Stimulated activated CD4-positive, alpha-beta T cell treated with anti-CD3 and anti-CD28 coated beads, TNF-alpha, amount 100 ng/mL, for 4 hours (primary cell): ENCODE measurements at places on chromosomes 11 and 22.

DNA sequence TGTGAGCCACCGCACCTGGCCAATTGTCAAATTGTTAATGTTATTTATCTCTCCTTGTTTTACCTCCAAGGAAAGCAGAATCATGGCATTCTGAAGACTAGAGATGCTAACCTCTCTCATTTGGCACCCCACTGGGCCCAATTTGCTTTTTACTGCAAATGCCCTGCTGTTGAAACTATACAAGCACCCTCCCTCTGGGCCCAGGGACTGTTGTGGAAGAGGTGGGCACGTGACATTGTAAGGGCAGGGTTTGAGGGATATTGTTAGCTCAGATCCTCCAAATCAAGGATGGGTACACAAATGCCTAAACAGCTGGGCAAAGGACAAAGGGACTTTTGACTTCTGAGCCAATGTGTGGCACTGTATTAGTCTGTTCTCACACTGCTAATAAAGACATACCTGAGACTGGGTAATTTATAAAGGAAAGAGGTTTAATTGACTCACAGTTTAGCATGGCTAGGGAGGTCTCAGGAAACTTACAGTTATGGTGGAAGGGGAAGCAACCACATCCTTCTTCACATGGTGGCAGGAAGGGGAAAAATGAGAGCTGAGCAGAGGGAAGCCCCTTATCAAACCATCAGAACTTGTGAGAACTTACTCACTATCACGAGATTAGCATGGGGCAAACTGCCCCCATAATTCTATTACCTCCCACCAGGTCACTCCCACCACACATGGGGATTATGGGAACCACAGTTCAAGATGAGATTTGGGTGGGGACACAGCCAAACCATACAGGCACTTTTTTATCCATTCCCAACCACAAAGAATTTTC, 6.5 kb upstream of the ALDH3B2 start:
- no peak for DNase-seq

DNA sequence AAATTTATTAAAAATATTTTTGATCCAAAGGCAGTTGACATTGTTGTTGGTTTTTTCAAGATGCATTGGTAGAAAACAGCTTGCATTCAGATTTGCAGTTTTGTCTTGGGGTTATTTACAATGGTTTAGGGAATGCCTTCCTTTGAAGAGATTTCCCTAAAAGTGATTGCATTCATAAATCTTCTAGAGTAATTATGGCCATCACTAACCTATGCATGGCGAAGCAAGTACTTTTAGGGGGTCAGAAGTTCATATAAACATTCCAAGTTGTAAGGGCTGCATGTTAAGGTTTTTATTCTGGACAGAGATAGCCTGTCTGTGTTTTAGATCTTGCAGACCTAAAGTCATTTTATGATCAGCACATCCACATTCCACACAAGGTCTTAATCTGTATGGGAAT, 53.5 kb downstream of the PPFIBP2 start:
- DNase-seq, result no peak

- DNase-seq, result no peak
These were observed 78.6 kb upstream of the APOA1 start for GRCh38 chr11:116916052-116916451.

GRCh38 chr11:9799886-9800285, 136.0 kb downstream of the SWAP70 start:
- no peak for DNase-seq

DNA sequence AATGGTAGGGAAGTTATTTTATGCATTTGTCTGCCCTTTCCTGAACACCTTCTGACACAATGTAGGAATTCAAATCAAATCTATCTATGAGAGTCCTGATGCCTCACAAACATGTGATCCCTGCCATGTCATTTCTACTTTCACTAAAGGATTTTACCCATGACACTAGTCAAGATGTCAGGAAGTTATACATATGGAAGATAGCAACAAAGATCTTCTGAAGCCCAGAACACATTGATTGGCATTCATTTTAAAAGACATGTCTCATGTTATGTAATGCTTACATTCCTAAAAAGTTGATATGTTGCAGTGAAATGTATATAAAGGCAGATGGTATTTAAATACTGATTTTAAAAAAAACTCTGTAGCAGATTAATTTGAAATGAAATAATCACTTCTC, 61.5 kb downstream of the FAM76B start:
- no peak for DNase-seq

- no peak for DNase-seq
These were observed 67.2 kb downstream of the PPP2R1B start for GRCh38 chr11:111698852-111699559.

DNA sequence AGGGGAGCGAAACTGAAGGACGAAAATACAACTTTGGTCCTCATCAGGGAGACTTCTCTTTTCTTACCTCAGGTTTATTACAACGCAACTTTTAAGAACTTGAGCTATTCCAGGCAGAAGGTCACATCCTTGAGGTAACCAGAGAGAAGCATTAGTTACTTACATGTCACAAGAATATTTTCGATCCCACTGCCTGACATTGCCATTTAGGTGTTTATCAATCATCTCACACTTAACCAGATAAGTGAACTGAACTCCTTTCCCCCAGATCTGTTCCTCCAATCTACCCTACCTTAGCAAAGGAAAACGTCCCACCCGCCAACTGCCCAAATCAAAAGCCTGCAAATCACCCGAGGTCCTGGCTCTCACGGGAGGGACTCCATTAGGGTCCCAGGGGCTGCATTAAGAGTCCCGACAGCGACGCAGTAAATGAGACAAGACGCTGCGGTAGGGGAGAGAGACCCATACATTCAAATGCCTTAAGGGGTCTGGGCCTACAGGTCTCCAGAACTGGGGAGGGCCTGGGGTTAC, 734 bp downstream of the ZNF280B start:
- no peak for DNase-seq

DNA sequence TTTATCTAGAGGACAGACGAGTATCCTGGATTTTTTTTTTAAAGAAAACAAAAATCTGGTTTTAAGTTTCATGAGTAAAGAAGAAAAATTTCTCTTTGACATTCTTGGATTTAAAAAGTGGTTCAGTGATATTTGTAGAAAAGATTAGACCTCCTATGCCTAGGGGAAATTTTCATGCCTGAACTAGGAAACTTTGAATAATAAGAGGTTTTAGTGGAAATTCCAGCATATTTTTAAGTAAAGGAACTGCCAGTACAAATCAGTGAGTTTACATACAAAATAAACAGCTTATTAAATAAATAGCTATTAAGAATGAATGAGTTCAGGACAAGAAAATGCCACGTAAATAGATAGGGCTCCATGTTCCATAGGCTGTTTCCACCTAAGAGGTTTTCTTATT, 17.5 kb downstream of the JAM3 start:
- no peak for DNase-seq

DNA sequence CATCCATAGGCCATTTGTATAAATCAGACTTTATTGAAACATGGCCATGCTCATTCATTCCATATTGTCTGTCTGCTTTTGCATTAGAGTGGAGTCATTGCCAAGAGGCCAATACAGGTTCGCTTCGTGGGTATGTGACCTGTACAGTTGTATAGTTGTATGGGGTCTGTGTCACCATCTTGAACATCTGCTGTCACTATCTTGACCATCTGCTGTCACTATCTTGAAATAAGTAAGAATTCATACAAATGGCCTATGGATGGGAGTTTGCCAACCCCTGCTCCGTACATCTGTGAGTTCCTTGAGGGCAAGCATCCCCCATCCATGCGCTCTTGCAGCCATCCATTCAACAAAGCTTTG, 44.4 kb upstream of the ANO1 start:
- no peak for DNase-seq

DNA sequence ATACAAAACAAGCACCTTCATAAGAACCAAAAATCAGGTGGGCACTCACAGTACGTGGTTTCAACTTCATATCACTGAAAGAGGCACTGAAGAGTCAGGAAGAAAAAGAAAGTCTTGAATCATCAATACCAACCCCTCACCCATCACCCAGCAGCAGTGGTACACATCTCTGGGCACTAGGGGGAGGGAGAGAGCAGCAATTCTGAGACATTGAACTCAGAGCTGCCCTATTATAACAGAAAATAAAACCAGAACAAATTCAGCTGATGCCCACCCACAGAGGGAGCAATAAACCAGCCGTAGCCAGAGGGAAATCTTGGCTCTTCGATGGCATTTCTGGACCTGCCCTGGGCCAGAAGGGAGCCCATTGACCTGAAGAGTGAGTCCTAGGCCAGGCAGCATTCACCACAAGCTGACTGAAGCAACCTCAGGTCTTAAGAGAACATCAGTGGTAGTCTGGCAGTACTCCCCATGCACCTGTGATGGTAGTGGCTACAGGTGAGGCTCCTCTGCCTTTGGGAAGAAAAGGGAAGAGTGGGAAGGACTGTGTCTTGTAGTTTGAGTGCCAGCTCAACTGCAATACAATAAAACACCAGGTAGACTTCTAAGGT, 42.2 kb upstream of the FAM181B start:
- no peak for DNase-seq

DNA sequence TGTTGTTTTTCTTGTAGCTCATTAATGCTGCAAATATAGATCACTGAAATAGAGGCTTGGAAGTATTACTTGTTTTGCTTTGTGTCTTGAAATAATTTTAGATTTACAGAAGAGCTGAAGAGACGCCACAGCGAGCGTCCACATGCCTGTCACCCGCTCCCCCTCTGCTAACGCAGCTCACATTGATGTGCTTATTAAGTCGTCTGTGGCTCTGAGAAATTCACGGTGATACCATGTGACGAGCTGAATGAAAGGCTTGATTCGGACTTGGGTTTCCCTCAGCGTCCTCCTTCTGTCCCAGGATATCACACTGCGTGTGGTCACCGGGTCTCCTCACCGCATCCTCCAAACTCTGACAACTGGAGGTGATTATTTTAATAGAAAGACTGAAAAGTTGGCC, 365.4 kb downstream of the BRD1 start:
- DNase-seq, result no peak

DNA sequence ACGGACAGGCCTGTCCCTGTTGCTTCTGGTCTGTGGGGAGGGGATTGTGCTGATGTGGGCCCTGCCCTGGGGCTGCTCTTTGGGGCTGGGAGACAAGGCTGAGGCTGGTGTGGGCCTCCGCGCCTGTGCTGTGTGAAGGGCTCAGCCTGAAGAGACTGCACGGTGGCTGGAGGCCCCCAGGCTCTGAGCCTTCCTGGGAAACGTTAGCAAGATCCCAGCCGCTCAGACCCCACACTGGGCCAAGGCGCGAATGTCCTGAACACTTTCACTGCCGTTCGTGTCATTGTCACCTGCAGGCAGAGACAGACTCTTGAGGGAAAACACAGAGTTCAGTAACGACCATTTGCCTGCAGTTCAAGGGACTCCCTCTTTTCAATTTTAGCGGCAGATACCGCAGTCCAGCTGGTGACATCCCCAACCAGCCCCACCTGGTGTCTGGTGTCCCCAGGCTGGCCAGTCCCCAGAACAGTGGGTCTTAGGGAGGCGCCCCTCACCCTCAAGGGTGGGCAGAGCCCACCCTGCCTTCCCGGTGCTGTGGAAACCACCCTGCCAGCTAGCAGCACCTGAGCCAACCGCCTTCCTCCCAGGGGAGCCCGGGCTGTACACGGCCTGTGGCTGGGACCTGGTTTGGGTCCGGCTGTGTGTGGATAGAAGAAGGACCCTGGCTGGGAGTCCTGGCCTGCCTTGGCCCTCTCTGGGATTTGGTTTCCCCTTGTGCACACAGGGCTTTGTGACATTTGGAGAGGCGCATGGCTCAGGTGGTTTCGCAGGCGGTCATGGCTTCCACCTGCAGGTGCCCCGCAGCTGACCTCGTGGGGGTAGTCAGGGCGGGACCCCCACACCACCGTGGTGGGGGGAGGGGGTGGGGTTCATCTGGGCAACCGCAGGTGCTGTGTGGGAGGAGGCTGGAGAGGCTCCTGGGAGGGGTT, 5.7 kb downstream of the PANX2 start:
- DNase-seq, result no peak

DNA sequence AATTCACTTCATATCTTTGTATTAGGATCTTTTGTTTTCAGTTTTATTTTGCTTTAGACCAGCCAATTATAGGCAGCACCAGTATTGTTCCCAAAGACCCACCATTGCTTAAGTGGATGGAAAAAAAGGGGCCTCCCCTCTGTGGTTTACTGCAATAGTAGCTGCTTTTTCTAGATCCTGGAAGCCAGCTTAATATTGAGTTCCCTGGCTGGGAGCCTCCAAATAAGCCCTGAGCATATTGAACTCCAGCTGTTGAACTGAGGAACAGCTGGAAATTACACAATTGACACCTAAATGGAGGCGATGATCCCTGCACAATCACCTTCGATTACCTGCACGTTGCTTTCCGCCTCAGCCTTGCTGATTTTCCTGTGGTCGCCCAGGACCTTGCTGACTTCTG, 576.0 kb downstream of the SOX6 start:
- no peak for DNase-seq

DNA sequence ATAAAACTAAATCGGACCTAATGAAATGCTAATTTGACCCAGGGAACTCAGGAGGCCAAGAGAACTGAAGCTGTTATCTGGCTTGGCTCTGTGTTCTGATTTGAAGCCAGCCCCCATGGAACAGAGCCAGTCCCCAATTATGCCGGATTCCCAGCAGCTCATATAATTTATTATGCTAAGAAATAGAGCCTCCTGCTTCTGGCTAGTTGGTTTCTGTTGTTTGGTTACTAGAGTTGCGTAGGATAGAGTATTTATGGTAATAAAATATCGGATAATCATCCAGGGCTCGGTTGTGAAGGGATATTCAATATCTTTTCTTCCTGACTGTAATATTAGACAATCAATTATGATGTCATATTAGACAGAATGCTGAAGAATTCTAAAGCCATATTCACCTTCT, 120.4 kb upstream of the TTC12 start:
- DNase-seq, result no peak

- no peak for DNase-seq
These were observed 67.5 kb upstream of the VPREB1 start for GRCh38 chr22:22176929-22177616.

DNA sequence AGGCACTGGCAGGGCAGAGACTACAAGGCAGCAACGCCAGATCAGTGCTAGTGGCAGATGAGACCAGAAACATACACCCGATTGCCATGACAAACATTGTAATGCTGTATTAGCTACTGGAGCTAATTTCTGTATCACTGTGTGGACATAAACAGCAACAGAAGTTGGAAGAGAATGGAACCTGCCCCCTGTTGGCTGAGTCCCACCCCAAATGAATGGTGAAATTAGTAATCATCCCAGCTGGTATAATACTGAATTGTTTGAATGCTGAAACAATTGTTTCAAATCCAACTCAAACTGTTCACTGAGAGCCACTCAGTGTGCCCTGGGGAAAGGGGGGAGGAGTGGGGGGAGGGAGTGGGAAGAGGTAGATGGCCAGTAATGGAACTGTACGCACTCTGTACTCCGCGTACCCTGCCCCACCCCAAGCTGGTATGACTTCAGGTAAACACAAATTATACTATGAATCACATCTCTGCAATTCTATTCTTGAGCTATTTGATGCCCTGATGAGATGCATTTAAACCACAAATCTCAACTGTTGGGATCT, 11.2 kb upstream of the BIRC3 start:
- no peak for DNase-seq
